Renal cortex interstitium (tissue), 15 donors: ENCODE measurements at places on chromosomes 6 and 20.

- no peak for DNase-seq
Measured at GRCh38 chr6:118667988-118668387, 16.6 kb upstream of the CEP85L start.

DNA sequence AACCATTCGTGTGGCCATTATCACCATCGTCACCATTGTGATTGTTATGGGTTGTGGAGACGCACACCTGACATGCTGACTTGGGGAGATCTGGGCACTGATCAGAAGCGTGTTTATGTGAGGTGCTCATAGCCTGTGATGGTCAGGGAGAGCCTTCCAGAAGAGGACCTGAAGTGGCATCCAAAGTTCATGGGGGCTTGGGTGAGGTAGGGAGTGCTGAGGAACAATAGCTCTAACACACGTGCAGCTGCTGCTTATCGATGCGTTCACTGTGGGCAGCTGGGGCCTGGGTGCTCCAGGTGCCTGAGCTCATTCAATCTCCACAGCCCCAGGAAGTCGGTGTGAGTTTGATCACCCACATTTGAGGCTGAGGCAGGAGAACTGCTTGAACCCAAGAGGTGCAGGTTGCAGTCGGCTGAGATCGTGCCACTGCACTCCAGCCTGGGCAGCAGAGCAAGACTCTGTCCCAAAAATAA, 227.3 kb downstream of the PREX1 start:
- no peak for DNase-seq

GRCh38 chr6:68777956-68778355, 142.9 kb downstream of the ADGRB3 start:
- DNase-seq, result no peak

DNA sequence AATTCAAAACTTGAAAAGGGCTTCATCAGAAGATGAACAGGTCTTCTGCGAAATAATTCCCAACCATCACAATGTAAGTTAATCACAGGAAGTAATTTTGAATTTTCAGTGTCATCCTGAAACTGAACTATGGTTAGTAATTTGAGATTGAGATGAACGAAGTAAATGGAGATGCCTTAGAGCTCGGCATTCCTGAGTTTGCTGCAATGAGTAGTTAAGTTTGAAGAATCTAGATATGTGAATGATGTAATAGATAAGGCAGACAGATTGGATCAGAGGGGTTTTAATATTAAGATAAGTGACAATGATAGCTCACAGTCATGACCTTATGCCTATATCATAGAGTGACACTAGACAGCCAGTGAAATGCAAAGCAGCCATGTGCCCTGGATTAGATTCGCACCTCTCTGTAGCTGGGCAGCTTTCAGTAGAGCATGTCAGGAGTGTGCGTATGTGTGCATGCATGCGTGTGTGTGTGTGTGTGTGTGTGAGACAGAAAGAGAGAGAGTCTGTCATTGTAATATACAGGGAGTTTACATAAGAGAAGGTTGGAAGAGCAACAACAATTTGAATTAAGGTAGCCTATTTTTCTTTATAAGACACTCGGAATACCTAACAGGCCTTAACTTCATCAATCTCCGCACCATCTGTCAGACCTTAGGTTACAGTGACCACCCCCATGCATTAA, 233.0 kb downstream of the GMPR start:
- peak; percentile 25 for DNase-seq

DNA sequence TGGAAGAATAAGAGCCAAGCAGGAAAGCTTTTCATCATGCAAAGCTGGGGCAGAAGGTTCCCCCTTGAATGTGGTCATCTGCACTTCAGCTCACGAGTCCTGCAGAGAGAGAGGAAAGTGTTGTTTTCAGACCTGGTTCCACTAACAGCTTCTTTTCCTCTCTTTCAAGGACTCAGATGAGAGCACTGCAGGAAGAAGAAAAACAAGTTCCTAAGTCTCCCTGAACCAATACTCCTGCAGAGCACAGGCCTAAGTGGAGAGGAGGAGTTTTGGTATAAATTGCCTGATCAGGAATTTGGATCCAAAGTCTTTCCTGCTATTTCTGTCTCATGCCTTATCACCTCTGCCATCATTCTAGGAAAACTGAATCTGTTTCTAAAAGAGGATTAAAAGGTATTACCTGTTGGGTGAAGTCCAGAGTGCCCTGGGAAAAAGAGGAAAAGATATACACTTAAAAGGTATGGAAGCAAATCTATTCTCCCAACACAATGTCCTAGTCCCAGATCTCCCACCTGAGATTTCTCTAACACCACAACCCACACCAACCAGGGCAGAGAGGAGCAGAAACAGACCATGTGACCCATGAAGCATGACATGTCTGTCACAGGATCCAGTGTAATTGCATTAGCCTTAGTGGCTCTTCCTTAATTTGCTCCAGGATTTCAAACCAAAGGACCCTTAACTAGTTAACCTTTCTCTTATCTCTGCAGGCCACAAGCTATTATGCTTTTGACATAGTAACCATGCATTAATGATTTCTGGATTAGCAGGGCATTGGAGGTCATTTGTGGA, 12.2 kb downstream of the HLA-DRB5 start:
- no peak for DNase-seq

DNA sequence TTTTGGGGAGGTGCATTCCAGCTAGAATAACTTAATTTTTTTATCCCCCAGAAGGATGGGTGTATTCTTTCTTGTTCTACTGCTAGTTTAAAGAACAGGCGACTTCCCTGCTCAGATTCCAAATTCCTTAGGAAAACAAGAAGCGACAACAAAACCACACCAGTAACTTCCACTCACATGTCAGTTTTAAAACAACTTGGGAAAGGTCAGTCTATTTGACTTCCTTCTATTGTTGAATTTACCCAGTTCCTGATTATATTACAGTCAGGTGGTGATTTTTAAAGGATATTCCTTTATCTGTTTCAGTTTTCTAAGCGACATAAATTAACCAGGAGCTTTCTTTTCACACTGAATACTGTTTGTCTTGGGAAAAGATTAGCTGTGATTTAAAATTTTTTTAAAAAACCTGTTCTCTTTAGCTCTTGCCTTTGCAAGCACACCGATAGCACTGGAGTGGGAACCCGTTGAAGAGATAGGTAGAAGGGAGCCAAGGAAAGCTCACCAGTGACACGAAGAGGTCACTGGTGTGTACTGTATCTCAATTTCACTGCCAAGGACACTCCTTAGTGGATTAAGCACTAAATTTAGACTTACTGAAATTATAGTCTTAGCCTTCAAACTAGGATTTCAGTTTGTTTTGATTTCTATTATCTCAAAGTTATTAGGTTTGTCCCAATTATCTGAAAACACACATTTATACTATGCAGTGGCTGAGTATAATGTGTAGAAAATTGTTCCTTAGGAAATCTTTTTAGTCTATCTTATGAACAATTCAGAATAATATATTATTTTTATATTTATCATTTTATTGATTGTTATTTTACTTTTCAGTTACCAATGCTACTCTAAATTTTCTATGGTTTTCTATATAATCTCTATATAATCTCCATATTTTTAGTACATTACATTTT, 22.3 kb downstream of the MARCKS start:
- peak; percentile 57 for DNase-seq

GRCh38 chr20:2742934-2743559, 50.5 kb downstream of the EBF4 start:
- DNase-seq, result peak; percentile 70

GRCh38 chr6:146336191-146336590, 207.4 kb upstream of the RAB32 start:
- DNase-seq, result no peak
